NCI-H2081 treated with DMSO at 0.1 percent for 48 hours (cell line): ENCODE measurements at places on chromosomes 1 and 21.

- DNase-seq, result no peak
These were observed 145.3 kb downstream of the S1PR1 start for GRCh38 chr1:101382135-101382534.

- DNase-seq, result no peak
These were observed 24.0 kb downstream of the BATF3 start for GRCh38 chr1:212675675-212676074.

DNA sequence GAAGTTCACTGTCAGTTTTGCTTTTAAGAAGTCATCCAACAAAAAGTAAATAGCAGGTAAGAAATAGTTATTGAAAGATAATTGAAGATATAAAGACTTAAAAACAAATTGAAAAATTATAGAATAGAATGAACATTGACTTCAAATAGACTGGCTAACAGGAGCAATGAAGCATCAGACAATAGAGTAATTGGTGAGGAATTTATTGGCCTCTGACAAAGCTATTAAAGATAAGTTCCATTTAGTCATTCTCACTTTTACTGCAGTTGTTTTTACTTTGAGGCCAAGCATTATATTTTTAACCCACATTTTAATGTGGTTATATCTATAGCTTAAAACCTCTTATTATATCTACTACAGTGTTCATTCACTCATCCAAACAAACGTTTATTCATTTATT, 228.8 kb upstream of the ADGRL2 start:
- no peak for DNase-seq

DNA sequence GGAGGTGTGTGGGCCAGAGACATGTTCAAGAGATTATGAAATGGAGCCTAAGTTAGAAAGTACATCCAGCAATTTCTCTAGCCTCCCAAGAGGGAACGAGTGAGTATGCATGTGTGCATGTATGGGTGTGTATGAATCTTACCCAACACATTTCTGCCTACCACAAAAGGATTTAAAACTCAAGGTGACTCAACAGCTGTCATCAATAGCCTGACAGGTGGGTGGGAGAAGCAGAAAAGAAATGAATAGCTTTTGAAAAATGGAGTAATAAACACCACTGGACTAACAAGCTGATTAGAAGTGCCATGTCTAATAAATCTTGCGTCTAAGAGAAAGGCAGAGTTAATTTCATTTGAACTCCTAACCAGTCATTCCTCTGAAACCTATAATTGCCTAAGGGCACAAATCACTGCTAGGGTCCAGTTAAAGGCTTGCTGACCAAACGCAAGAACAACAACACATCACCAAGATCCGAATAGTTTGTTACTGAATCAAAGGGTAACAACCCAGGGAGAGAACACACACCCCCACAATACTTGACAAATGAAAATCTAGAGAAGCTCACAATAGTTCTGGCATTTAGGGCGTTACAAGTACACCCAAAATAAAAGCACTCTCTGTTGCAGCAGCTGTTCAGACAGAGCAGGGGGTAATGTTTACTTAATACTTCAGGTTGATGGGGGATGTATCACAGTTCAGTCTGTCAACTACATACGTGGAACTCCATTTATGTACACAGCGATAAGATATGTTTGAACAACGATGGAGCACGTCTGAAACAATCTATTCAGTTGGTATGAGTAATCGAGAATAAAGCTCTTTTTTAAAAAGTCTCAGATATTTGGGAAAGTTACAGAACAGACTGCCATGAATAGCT, 1.4 kb downstream of the KIAA0319L start:
- DNase-seq, result peak; percentile 97

- DNase-seq, result no peak
These were observed 16.0 kb upstream of the CHIA start for GRCh38 chr1:111274653-111275052.

DNA sequence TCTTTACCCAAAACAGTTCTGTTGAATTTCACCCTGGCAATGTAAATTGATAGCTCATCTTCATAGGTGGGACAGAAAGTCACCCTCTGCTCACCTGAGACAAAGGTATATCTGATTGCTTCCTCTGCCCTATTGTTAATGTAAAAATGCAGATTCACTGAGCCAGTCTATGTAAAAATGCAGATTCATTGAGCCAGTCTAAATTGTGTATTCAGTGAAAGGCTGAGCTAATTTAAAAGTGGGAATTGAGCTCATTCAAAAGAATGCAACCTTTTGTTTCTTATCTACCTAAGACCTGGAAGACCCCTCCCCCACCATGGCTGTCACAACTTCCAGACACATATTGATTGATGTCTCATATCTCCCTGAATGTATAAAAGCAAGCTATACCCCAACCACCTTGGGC, 4.8 kb upstream of the MYSM1 start:
- DNase-seq, result no peak

- no peak for DNase-seq
These were observed 56.3 kb downstream of the HTR6 start for GRCh38 chr1:19720973-19721372.

- DNase-seq, result no peak
These were observed 6.1 kb upstream of the LYPLA2 start for GRCh38 chr1:23784846-23785245.

GRCh38 chr1:32068957-32069588, 3.7 kb upstream of the TMEM39B start:
- DNase-seq, result no peak

GRCh38 chr1:41862384-41863221, 56.1 kb downstream of the HIVEP3 start:
- no peak for DNase-seq

- peak; percentile 60 for DNase-seq
These were observed 10.9 kb downstream of the ERRFI1 start for GRCh38 chr1:8015036-8015808.

GRCh38 chr1:27416387-27417111, 24.1 kb downstream of the GPR3 start:
- peak; percentile 25 for DNase-seq

DNA sequence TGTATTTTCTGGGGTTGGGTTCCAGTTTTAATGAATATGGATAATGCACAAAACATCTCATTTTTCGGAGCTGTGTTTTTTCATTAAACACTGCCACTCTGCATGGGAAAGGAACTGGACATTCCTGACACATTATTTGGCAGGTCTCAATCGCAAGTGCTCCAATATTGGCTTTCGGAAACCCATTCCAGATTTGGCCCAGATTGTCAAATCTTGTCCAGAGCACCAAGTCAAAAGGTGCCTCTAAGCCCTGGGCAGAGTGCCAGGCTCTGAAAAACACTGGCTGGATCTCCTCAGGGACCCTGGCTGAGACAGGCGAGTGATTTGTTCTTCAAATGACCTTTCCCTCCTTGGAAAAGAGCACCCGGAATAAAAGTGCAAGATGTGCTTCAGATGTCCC, 68.4 kb upstream of the MRPS6 start:
- DNase-seq, result no peak

DNA sequence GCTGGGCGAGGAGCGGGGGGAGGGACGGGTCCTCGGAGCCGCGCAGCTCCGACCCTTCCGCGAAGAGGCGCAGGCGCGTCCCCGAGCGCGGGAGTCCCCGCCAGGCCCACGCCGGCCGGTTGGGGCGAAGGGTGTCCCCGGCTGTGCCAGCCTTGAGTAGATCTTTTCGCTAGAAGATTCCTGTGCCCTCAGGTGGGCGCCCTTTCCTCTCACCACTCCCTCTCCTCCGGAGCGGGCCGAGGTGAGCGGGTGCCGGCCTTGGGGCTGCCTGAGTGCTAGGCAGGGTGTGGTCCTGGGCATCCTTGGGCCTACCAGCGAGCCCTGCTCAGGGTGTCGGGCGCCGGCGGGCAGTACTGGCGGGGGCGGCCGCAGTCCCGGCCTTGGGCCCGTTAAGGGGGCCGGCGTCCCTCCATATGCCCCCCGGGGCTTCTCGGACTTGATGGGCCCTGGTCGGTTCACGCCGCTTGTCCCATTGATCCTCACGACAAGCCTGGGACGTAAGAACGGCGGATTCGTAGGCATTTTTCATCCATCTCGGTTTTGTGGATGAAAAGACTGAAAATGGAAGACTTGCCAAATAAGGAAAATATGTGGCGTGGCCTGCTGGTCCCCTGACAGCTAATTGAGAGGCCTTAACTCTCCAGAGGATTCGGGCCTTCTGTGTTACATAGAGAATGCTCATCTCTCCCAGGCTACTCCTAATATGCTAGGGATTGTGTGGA, 712 bp downstream of the DEGS1 start:
- DNase-seq, result no peak

DNA sequence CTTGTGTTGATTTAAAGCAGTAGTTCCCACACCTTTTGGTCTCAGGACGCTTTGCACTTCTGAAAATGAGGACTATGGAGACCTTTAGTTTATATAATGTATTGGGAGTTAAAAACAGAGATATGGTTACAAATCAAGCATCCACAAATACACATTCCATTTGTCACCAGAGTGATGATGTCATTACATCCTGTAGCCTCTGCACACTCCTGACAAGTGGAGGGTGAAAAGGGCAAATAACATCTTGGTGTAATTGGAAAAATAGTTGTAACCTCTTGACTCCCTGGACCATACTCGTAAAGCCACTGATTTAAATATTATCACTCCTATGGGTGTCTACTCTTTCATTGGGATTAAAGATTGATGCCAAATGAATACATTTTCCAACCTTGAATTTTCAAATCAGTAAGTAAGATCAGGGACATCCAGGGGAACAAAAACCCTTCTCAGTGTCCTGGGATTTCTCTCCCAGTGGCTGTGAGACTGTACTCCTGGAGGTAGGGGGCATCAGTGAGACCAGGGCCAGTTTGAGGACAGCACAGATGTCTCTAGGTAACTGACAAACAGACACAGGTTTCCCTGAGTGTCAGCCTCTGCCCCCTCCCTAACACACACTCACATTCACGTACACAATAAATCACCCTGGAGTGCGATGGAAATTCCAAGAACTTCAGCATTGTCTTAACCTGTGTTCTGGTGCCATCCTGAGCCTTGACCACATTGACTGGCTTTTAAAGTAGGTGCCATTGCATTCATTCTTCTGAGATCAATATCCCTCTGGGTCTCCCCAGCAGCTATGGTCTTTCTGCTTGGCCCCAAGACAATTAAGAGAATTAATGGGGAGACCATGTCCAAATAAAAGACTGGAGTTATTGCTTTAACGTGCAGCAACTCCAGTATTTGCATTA, 63.0 kb downstream of the NR5A2 start:
- DNase-seq, result no peak

GRCh38 chr1:6033986-6034749, 11.5 kb upstream of the KCNAB2 start:
- no peak for DNase-seq

DNA sequence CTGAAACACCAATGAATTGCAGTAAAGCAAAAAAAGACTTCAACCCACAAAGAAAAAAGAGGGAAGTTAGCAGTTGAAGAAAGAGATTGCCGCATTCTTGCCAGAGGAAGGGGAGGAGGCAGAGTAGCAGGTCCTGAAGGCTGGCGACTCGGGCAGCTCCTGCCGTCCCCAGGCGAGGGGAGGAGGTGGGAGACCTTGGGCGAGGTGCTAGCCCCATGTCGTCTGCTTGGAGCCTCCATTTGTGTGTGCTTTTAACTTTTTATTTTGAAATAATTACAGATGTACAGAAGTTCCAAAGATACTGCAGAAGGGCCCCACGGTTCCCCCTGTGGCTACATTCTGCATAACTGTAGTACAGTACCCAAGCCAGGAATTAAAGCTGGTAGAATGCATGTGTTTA, 6.7 kb downstream of the TRPM2 start:
- DNase-seq, result no peak
